ENCODE measurements at places on chromosomes 16 and 17.

- DNase-seq: no peak
Observed at GRCh38 chr17:32894245-32894644, 17.3 kb upstream of the MYO1D start.

- DNase-seq: no peak
Observed at GRCh38 chr17:19382531-19383444, 4.2 kb downstream of the MFAP4 start.

DNA sequence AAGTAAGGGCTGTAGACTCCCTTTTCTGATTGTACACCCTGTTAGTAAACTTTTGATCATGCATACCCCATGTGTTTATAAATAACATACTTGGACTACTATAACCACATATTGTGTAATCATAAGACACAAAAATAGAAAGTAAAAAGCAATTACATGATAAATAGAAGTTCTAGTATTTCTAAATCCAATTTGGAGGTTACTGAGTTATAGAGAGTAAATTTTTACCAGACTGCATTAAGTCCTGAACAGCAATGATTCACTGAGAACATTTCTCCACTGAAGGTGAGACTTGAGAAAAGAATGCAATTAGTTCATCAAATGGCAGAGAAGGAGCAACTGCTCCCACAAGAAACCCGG, 7.7 kb upstream of the TBKBP1 start:
- no peak for DNase-seq

- no peak for DNase-seq
Observed at GRCh38 chr17:12730931-12731521, 58.3 kb upstream of the ARHGAP44 start.

DNA sequence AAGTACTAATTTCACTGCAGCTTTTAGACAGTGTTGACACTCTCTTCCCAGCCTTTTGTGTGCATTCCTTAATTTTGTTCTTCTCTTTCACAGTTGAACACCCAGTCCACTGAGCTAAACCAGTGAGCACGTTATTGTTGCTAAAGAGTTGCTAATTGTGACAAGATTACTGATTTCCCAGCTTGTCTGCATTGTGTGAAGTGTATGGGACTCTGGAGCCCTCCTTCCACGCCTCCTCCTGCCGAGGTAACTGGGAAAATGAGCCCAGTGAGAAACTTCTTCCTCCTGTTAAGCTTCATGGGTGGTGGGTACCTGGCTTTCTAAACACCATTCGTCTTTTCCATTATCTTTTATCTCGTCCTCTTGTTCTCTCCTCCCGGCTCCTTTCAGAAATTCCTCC, 29.8 kb upstream of the DNAH17 start:
- no peak for DNase-seq

GRCh38 chr16:86531191-86531545, 20.8 kb downstream of the FOXF1 start:
- no peak for DNase-seq

DNA sequence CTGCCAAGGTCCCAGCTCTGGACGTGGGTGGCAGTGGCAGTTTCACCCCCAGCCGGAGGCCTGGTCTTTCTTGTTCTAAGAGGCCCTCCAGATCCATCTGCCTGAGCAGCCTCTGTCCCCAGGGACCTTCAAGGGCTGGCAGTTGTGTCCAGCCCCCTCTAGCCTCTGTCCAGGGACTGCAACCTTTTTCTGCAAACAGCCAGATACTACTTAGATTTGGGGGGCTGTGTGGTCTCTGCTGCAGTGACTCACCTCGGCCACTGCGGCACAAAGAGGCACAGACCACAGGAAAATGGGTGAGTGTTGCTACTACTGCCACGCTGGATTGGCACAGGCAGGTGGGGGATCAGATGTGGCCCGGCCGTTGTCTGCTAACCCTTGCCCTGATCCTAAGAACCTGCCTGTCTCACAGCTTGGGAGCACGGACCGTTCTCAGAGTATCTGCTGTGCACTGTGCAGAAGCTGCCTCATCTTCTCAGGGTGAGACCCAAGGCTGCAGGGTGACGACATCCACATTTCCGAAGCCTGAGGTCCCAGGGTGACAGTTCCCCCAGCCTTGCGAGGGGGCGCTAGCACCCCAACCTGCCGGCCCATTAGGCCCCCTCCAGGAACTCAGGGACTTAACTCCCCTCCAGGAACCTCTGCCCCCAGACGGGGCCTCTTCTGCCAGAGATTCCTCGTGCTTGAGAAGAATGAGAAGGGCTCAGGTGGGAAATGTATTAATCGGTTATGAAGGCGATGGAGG, 27.6 kb downstream of the MXRA7 start:
- DNase-seq: no peak

- no peak for DNase-seq
Observed at GRCh38 chr16:54107583-54108202, 178.9 kb downstream of the IRX3 start.

- DNase-seq: no peak
Observed at GRCh38 chr16:27421961-27422740, 20.2 kb downstream of the IL21R start.

DNA sequence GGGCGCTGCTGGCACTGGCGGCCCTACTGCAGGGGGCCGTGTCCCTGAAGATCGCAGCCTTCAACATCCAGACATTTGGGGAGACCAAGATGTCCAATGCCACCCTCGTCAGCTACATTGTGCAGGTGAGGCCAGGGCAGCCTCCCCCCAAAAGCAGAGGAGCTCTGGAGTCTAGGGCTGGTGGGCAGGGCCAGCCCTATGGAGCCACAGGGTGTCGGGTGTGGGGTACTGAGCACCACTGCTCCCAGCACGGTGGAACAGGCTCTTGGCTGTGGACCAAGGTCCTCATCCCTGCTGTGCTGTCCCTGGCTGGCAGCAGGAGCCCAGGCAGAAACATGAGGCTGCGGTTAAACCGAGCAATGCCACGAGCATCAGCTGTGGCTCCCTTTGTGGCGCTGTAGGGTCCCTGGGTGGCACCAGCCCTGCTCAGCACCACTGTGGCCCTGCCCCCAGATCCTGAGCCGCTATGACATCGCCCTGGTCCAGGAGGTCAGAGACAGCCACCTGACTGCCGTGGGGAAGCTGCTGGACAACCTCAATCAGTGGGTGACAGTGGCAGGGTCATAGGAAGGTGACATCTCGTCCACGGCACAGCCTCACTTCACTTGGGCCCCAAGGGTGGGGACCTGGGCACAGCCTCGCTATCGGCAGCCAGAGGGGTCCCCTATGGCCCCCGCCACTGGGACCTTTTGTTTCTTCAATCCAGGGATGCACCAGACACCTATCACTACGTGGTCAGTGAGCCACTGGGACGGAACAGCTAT, 1.1 kb downstream of the DNASE1 start:
- no peak for DNase-seq

DNA sequence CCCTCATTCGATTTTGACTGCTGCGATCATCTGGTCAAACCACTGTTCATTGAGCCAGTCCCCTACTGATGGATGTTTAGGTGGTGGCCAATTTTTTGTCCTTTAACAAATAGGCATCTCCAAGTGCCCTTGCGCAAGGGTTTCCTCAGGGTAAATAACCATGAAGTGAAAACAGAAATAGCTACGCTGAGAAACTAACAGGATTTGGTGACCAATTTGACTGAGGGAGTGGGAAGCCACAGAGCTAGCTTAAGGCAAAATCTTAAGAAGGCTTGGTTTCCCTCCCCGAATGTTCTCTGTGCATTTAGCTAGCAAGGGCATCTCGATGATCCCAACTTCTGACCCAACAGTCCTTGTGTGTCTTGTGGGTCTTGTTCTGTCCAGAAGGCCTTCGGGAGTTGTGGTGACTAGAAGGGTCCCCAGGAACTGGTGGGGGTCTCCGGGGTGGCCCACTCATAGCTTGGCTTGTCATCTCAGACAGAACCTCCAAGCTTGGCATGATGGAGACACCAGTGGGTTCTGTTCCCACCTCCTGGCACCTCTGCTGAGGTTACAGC, 117.2 kb downstream of the SOCS1 start:
- no peak for DNase-seq
